ENCODE measurements at places on chromosomes 11 and 22.

- ATAC-seq, result peak; percentile 94
Measured at GRCh38 chr11:32385998-32386397, 49.3 kb downstream of the WT1 start.

DNA sequence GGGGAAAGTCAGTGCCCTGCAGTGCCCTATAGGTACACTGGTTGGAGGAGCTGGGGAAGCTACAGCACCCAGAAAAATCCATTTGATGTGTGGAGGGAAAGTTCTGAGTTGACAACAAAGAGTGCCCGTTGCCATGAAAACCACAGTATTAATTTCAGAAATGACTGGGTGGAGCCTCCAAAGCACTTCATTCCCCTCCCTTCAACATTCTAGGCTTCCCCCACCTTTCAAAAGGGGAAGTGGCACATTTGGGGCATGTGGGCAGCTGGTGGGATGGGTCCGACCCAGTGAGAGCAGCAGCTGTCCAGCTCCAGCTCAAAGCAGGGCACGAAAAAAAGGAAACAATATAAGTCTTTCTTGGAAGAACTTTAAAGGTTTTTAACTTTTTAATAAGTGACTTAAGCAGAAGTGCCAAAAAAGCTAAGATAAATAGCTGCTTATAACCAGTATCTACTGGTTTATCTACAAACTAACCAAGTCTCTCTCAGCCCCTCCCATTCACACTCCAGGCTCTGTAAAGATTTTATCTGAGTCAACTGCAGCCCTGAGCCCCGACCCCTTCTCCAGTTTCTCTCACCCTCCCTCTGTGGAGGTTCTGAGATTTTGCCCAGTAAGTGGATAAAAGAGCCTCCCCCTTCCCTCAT, 9.0 kb upstream of the AHNAK start:
- ATAC-seq, result peak; percentile 0

DNA sequence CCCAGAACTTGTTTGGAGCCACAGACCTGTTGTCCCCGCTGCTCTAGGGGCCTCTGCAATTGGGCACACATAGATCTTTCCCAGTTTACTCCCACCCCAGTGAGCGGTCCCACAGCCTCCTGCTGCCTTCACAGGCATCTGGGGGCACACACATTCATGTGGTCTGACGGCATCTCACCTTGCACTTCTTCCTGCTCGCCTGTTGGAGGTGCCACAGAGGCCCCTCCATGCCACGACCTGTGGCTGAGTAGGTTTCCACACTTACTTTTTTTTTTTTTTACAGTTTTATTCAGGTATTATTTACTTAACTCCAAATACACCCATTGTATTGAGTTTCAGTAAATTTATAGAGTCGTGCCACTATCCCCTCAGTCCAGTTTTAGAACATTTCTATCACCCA, 68.9 kb upstream of the SEPTIN5 start:
- ATAC-seq, result no peak

GRCh38 chr11:128715691-128716561, 22.1 kb downstream of the FLI1 start:
- peak; percentile 41 for ATAC-seq

- no peak for ATAC-seq
Measured at GRCh38 chr11:113449743-113450142, 25.5 kb downstream of the DRD2 start.

GRCh38 chr11:45659818-45660160, 5.6 kb downstream of the CHST1 start:
- no peak for ATAC-seq

GRCh38 chr22:34330432-34330831, 410.2 kb upstream of the LARGE1 start:
- ATAC-seq, result no peak

GRCh38 chr11:80783561-80783960, 1342.7 kb upstream of the TENM4 start:
- ATAC-seq, result no peak

GRCh38 chr11:62498492-62499286, 47.9 kb downstream of the AHNAK start:
- ATAC-seq, result no peak

- ATAC-seq, result peak; percentile 16
Measured at GRCh38 chr22:20203142-20203551, 52.3 kb upstream of the CCDC188 start.

DNA sequence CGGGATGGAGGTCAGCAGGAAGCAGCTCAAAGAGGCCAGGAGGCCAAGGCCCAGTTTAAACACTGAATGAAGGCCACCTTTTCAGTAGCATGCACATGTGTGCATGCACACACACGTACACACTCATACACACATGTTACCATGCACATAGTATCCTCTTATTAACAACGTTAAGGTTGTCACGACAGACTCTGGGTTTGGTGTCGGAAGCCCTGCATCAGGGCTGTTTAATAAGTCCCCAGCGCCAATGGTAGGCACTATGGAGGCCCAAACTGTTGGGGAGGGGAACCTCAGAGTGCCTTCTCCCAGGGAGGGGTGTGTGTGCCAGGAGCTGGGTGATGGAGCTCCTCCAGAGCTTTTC, 39.5 kb upstream of the ADA2 start:
- no peak for ATAC-seq

DNA sequence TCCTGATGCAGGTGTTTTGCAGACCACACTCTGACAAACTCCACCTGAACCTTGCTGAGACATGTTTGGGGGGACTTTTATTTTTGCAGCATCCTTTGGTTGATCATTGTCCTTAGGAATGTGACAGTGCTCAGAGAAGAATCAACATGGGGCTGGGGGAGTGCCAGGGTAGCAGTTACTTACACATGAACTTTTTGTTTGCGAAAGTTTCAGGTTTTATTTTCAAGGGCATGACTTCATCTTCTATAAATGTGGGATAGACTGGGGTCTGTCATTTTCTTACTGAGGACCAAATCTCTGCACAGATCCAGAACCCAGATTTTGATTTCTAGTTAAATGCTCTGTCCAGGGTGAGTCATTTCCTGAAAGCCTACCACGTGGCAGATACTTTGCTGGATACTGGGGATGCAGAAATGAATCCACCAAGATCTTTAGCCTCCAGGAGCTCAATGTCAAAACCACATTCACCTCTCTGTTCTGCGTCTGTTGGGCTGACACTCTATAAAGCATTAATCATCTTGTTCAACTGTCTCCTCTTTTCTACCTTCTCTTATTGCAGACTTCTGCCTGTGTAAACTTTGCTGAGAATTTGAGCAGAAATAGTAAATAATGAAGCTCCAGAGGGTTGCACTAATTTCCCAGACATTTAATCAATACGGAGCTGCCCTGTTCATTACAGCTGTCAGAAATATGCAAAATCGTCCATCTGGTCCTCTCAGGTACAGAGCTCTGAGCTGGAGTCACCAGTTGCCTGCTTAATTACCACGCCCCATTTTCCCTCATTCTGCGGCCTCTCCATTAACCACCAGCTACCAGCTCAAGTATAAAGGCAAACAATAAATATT, 387.9 kb downstream of the MIAT start:
- ATAC-seq, result peak; percentile 83

DNA sequence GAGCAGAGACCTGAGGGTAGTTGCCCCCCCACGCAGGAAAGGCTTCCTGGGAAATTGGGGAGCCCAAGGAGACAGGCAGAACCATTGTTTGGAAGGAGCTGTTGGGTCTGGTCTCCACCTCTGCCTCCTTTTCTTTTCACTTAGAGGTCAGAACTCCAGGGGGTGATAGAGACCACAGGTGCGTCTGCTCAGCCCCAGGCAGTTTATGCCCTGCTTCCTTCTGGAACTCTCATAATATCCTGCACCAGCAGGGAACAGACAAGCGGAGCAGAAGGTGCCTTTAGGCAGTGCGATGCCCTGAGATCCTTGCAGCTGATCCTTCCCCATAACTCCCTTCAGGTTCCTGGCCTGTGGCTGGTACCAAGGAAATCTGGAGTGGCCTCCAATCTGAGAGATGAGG, 120.2 kb downstream of the NECTIN1 start:
- ATAC-seq, result no peak

- ATAC-seq, result no peak
Measured at GRCh38 chr22:24096758-24097115, 84.5 kb upstream of the SUSD2 start.

DNA sequence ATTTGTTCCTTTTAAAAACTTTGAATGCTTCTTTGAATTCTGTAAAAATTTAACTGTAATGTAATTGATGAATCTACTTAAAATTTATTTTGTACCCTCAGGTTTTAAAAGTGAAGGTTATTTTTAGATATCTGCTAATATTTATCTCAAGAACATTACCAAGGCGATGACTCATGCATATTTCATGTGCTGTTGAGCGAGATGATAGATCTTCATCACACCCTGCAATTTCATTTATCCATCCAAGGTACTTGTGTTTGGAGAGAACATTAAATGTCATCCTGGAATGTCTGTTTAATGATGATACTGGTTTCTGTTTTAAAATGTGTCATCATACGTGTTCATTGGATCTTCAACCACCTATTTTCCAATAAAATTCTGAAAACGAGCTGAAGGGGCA, 6.7 kb upstream of the OOSP4A start:
- no peak for ATAC-seq

DNA sequence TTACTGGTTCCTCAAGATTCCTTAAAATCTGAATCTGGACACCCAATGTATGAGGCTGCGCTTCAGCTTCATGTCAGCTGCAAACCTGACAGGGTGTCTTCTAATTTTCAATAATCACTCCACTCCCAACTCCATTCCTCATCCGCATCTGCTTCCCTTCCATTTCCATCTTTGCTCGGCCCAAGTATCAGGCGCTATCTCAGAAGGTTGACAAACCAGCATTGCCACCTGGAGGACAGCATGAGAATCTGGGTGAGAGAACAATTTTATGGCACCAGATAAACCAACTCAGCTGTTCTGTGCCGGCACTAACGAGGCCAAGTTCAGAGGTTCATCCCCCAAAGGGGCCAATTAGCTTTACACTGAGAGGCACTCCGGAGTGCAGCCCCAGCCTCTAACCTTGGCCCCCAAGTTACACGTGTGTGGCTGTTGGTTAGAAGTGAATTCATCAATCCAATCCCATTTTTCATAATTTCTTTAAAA, 79.1 kb upstream of the LMO2 start:
- peak; percentile 90 for ATAC-seq

DNA sequence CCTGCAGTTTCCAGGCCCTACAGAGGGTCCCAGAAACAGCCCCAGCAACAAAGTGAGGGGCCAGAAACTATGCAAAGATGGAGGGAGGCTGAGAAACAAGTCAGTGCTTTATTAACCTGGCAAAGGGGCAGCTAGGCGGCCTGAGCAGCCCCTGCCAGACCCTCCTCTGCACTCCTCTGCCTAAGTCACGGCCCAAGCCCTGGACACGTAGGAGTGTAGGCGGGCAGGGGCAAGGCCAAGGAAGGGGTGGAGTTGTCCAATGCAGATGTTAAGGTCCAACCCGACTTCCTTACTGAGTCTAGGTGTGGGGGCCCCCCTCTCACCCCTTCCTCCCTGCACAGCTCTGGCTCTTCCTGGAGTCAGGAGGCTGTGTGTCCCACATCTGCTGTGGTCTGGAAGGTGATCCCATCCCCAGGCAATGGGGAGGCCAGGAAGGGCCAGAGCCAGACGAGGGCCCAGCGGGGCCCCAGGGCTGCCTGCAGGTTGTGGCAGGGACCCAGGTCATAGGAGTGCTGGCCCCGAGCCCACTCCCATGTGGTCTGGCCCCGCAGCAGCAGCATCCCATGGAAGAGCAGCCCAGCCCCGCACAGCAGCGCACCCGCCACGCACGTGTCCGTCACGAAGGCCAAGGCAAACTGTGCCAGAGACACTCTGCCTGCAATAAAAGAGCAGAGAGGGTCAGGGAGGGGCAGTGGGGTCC, 6.5 kb downstream of the ZDHHC24 start:
- no peak for ATAC-seq

DNA sequence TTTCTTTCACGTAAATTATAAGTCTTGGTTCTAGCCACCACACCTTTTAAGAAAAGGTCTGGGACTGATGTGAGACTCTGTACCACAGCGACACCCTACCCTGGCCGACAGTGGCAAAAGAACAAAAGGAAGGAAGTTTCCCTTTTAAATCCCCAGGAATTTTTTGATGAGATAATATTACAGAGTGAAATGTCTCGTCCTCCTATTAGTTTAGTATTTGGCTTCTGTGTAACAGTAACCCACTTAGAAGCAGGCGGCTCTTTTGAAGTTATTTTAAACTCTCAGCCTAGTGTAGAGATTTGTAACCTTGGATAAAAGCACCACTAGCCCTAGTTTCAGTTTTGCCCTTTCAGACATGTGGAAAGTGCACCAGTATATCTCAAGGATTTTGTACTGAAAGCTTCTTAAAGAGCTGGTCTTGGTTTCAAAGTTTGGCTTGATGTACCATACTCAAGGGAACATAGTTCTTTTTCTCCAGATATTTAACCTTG, 84.1 kb downstream of the C22orf31 start:
- ATAC-seq, result peak; percentile 63

GRCh38 chr22:25554238-25554671, 10.2 kb upstream of the GRK3 start:
- ATAC-seq, result no peak

DNA sequence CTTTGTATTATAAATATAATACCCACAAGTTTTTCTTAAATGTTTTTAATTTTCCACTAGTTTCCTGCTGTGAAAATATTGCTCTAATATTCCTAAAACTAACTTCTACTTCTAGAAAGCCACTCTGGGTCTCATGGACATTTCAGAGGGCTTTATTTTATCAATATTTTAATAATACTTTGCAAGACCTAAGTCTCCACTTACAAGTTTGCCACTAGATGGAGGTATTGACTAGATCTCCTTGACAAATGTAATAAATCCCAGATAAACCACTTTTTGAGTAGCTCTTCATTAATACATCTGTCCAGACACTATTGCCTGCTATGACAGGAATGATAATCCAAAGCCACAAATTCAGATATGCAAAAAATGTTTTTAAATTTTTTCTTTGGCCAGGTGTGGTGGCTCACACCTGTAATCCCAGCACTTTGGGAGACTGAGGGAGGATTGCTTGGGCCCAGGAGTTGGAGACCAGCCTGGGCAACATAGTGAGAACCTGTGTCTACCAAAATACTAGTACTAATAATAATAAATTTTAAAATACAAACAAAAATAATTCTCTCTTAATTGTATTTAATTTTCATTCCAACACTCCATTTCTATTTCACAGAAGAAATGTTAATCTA, 3.5 kb upstream of the ACAT1 start:
- ATAC-seq, result no peak

- no peak for ATAC-seq
Measured at GRCh38 chr11:12741671-12742216, 67.5 kb downstream of the TEAD1 start.

- no peak for ATAC-seq
Measured at GRCh38 chr11:84234462-84235202, 948.5 kb upstream of the CCDC90B start.

GRCh38 chr11:60764879-60765278, 8.2 kb downstream of the MS4A15 start:
- no peak for ATAC-seq

Measured in SK-N-SH treated with all-trans-retinoic acid at 6 μM for 48 hours (cell line).